RWPE1 (cell line): ENCODE measurements at places on chromosomes 12 and 14.

DNA sequence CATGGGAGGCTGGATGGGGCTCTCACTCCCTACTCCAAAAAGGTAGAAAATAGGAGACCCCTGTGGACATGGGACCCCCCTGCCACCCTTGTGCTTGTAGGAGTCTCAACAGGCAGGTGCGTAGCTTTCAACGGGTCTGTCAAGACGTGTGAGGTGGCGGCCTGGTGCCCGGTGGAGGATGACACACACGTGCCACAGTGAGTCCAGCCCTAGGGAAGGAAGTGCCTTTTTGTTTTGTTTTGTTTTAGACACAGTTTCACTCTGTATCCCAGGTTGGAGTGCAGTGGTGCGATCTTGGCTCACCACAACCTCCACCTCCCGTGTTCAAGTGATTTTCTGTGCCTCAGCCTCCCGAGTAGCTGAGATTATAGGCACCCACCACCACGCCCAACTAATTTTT, 12.9 kb downstream of the P2RX4 start:
- DNase-seq: no peak

- peak; percentile 24 for DNase-seq
These were observed 659 bp downstream of the TRAFD1 start for GRCh38 chr12:112126000-112126438.

- no peak for DNase-seq
These were observed 171.6 kb downstream of the DPF3 start for GRCh38 chr14:72722201-72722785.

DNA sequence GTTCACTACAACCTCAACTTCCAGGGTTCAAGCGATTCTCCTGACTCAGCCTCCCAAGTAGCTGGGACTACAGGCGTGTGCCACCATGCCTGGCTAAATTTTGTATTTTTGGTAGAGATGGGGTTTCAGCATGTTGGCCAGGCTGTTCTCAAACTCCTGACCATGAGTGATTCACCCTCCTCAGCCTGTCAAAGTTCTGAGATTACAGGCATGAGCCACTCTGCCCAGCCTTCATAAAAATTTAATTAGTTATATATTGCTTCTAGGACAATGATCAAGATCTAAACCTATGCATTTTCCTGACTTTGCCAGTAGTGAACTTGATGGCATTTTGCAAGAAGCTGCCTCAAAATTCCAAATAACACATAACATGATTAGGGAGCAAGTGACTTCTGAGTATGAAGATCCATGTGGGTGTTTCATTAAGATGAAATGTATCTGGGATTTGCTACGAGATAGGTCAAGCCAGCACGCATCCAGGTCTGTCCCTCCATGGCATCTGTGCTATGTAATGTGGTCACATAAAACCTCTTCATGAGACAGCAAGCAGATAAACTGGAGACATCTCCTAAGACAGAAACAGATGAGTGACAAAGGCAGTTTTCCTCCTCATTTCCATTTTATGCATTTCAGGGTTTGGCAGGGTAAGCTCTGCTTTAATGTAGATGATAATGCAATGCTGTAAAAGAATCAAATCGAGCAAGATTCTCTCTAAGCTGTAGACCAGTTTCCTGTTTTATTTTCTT, 319.4 kb upstream of the ATP2B1 start:
- no peak for DNase-seq

- DNase-seq: no peak
These were observed 159.9 kb downstream of the GCH1 start for GRCh38 chr14:54742492-54743350.

DNA sequence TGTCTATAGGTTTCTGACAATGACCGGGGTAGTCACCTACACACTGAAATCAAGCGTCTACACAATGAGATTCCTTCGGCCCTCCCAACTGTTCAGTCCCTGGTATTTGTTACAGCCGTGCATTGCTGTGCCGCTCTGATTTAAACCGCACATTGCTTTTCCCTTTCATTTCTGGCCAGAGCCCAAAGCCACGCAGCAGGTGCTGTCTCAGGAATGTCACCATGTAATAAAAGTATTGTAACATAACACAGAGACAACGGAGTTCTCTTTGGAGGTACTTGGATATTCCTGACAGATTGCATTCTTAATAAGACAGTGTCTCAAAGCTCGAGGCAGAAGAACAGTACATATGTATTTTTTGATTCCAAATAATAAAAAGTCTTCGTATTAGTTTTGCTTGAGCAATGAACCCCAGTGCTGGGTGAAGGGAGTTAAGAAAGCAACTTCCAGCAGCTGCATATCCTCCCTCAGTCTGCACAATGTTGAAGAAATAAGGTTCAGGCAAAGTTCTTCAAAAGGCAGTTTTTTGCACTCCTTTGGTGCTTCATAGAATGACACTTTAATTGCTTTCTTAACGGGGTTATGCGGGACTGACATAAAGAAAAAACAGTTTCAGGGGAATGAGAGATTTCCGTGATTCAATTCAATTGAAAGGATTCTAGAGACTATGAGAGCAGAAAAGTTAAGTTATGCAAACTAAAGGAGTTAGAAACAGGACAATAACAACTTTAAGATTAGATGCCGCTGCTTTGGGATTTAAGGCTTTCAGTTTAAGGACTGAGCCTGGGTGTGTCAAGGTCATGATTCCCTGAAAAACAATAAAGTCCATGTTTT, 288.7 kb upstream of the FLRT2 start:
- no peak for DNase-seq

GRCh38 chr14:101490771-101491170, 70.5 kb upstream of the DIO3 start:
- DNase-seq: no peak

- DNase-seq: no peak
These were observed 56.4 kb downstream of the MON2 start for GRCh38 chr12:62522984-62523383.

- no peak for DNase-seq
These were observed 36.7 kb upstream of the FERMT2 start for GRCh38 chr14:52987514-52987913.

GRCh38 chr12:89333564-89334252, 18.6 kb downstream of the DUSP6 start:
- no peak for DNase-seq

- DNase-seq: no peak
These were observed 31.4 kb upstream of the AMN start for GRCh38 chr14:102891111-102891510.

DNA sequence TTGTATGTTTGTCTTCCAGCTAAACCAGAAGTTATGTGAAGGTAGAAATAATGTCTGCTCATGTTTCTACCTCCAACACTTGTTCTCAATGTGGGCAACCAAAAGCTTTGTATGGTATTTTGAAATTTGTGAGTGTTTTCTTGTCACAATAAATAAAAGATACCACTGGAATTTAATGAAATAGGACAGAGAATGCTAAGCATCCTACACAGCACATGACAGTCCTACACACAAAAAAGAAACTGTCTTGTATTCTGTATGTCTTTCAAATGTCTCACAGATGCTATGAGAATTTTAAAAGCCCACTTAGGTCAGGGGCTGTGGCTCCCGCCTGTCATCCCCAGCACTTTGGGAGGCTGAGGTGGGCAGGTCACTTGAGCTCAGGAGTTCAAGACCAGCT, 68.9 kb downstream of the RALGAPA1 start:
- DNase-seq: no peak

- no peak for DNase-seq
These were observed 50.5 kb upstream of the KRR1 start for GRCh38 chr12:75561921-75562320.

DNA sequence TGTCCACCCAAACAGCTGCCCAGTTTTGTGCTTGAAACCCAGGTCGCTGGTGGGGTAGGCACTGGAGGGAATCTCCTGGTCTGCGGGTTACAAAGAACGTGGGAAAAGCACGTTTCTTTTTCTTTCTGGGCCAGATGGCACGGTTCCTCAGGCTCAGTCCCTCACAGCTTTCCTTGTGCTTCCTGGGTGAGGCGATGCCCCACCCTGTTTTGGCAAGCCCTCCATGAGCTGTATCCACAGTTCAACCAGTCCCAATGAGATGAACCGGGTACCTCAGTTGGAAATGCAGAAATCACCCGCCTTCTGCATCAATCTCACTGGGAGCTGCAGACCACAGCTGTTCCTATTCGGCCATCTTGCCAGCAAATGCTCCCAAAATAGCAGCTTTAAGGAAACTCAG, 51.4 kb upstream of the TMTC2 start:
- DNase-seq: no peak
